ENCODE measurements at places on chromosomes 1 and 21. TPM values are rescaled to one million over a fixed set of nuclear protein-coding genes. Genes with fewer than 3 reads are reported as not detected.

The PTPRU gene
- 44.4 TPM for total RNA-seq

The KRTAP19-1 gene
- not detected for total RNA-seq

The NFASC gene
- 61.9 TPM for total RNA-seq

The CLEC20A gene
- total RNA-seq, result not detected

The KCNH1 gene
- 6.3 TPM for total RNA-seq

The VPS13D gene
- total RNA-seq, result 50.5 TPM

The BATF3 gene
- 1.1 TPM for total RNA-seq

The GBP1 gene
- total RNA-seq, result 105 TPM

The CALML6 gene
- total RNA-seq, result 1.2 TPM

The ST6GALNAC5 gene
- total RNA-seq, result 135 TPM
